ENCODE measurements at places on chromosomes 5 and 9. TPM values are rescaled to one million over a fixed set of nuclear protein-coding genes. Genes with fewer than 3 reads are reported as not detected.

The FOXB2 gene
- polyA plus RNA-seq: not detected

The PCDHGC5 gene
- 0.72 TPM for polyA plus RNA-seq

The FAM221B gene
- polyA plus RNA-seq: not detected

The CHSY3 gene
- 0.71 TPM for polyA plus RNA-seq

The AIF1L gene
- polyA plus RNA-seq: 15.9 TPM

The ZNF883 gene
- polyA plus RNA-seq: 5.1 TPM

The ANKDD1B gene
- polyA plus RNA-seq: 0.10 TPM

The NR5A1 gene
- 0.04 TPM for polyA plus RNA-seq

The SLC34A1 gene
- not detected for polyA plus RNA-seq

The ELP1 gene
- polyA plus RNA-seq: 17.7 TPM

The FABP6 gene
- polyA plus RNA-seq: 6.2 TPM

The ROR2 gene
- polyA plus RNA-seq: 0.23 TPM

The DRD1 gene
- polyA plus RNA-seq: not detected

The PCDHGA1 gene
- 1.3 TPM for polyA plus RNA-seq

The PCDHB15 gene
- 2.8 TPM for polyA plus RNA-seq

The POU5F2 gene
- polyA plus RNA-seq: 0.03 TPM

The FUT7 gene
- 0.17 TPM for polyA plus RNA-seq

The ELAVL2 gene
- polyA plus RNA-seq: not detected

The C9orf43 gene
- 0.15 TPM for polyA plus RNA-seq

The PCDHGA8 gene
- 3.8 TPM for polyA plus RNA-seq

The CNTNAP3 gene
- polyA plus RNA-seq: 2.1 TPM

The RORB gene
- polyA plus RNA-seq: 0.53 TPM

The ZDHHC11 gene
- polyA plus RNA-seq: 6.3 TPM

The CENPH gene
- 2.0 TPM for polyA plus RNA-seq

The GRK6 gene
- 29.5 TPM for polyA plus RNA-seq

The DELE1 gene
- polyA plus RNA-seq: 56.8 TPM

The HEMGN gene
- polyA plus RNA-seq: not detected

The C9orf152 gene
- polyA plus RNA-seq: not detected

The RXFP3 gene
- polyA plus RNA-seq: not detected

The HTR4 gene
- polyA plus RNA-seq: 0.11 TPM

The TRPM3 gene
- polyA plus RNA-seq: 0.11 TPM

The PCDHA11 gene
- not detected for polyA plus RNA-seq

The GBGT1 gene
- polyA plus RNA-seq: 5.4 TPM

The CD274 gene
- polyA plus RNA-seq: 50.1 TPM

The CCNJL gene
- polyA plus RNA-seq: 4.1 TPM

The SEMA5A gene
- polyA plus RNA-seq: 4.7 TPM

The QRFP gene
- not detected for polyA plus RNA-seq

The OCLN gene
- 2.1 TPM for polyA plus RNA-seq

The PHF24 gene
- 0.06 TPM for polyA plus RNA-seq

The TMC1 gene
- polyA plus RNA-seq: not detected

The FOXD4L5 gene
- 0.04 TPM for polyA plus RNA-seq

The SETX gene
- 11.7 TPM for polyA plus RNA-seq

The G3BP1 gene
- 12.7 TPM for polyA plus RNA-seq

The NUTM2F gene
- polyA plus RNA-seq: not detected

The CDH10 gene
- polyA plus RNA-seq: not detected

The IRX2 gene
- 1.3 TPM for polyA plus RNA-seq

The TXN gene
- polyA plus RNA-seq: 173 TPM

The TUSC1 gene
- 6.5 TPM for polyA plus RNA-seq

The EGR1 gene
- polyA plus RNA-seq: 13.9 TPM

The MEGF10 gene
- polyA plus RNA-seq: 0.28 TPM

The ANKRD18A gene
- polyA plus RNA-seq: 2.2 TPM

The OBP2B gene
- polyA plus RNA-seq: not detected

The SPINK5 gene
- 2.3 TPM for polyA plus RNA-seq

The PDGFRB gene
- polyA plus RNA-seq: 27.6 TPM

The LRRC26 gene
- not detected for polyA plus RNA-seq

The DYNC2I2 gene
- polyA plus RNA-seq: 65.7 TPM

The OR13J1 gene
- not detected for polyA plus RNA-seq

The PARP8 gene
- polyA plus RNA-seq: 1.7 TPM
